ENCODE measurements at places on chromosomes 7 and 10.

DNA sequence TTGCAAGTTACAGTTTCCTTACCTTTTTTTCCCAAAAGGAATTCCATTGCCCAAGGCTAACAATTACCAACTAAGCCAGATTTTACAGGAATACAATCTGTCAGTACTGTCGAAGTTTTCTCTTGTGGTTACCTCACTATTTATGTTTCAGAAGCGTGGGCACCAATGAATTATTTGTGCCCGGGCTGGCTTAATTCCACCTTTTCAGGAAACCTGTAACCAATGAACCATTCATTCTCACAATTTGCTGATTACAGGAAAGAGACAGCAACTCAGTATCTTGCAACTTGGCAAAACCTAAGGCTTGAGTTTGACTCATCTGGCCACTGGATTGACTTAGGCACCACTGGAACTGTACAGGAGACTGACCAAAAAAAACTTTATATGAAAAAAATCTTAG, 485.6 kb downstream of the INHBA start:
- no peak for DNase-seq

- DNase-seq, result no peak
These were observed 128.1 kb upstream of the VWC2 start for GRCh38 chr7:49645296-49645695.

- no peak for DNase-seq
These were observed 2.4 kb downstream of the PWWP2B start for GRCh38 chr10:132399117-132400035.

- peak; percentile 26 for DNase-seq
These were observed 256.6 kb upstream of the GLI3 start for GRCh38 chr7:42493436-42494198.

DNA sequence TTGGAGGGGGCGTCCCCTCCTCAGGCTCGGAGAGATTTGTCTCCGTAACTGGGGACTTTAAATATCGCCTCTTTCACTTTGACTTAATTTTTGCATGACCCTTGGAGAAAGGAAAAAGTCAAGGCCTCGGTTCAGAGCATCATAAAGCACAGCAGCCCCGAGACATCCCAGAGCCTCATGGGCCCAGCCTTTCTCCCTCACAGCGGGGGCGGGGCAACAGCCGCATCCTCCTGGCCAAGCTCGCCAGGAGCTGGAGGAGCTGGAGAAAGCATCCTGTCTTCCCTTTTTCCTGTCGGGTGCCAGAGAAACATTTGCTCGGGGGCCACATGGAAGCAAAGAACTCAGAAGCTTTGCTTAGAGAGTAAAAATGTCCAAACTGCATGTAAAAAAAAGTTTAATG, 43.6 kb upstream of the DPYSL4 start:
- DNase-seq, result no peak

- DNase-seq, result no peak
These were observed 248.0 kb downstream of the TNS3 start for GRCh38 chr7:47333959-47334358.

GRCh38 chr7:94266238-94266644, 128.5 kb upstream of the COL1A2 start:
- DNase-seq, result no peak
